Activated gamma-delta T cell (primary cell): ENCODE measurements at places on chromosomes 11 and 22.

GRCh38 chr11:111417766-111418435 lies 38.8 kb upstream of the POU2AF1 start:
- no peak for DNase-seq

GRCh38 chr22:41828516-41828915 lies 4.4 kb upstream of the SREBF2 start:
- DNase-seq: no peak

DNA sequence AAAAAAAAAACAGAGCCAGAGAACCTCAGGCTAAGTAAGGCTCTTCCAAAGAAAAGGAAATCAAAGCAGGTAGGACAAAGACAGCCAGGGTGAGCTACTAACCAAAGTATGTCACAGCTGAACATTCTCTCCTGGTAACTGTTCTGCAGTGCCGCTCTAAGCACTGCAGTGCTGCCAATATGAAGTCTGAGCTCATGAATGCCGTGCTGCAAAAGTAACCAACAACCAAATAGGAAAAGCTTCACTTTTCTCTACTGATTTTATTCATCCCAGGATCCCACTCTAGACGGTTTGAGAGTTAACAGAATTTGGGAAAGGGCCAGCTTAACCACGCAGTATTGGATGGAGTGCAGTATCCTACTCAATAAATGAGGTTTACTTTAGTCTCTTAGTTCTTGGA lies 3.5 kb downstream of the SIK3 start:
- DNase-seq: no peak

- DNase-seq: no peak
Observed at GRCh38 chr11:42195289-42196013, 736.0 kb upstream of the LRRC4C start.

DNA sequence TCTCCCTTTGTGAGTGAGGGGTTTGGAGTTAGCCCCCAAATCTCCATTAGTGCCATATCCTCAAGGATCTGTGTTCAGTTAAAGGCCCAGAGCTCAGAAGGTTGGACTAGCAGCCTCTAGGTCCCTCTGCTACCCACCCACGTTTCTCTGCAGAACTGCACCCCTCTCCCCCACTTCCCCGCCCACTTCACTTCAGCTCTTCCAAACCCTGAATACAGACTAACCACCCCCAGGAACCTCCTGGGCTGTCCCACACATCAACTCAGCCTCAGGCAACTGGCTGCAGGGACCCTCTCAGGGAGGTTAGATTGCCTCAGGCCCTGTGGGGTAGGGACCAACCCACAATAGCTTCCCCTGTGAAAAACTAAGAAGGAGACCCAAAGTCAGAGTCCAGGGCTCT lies 840 bp downstream of the VPREB3 start:
- no peak for DNase-seq

DNA sequence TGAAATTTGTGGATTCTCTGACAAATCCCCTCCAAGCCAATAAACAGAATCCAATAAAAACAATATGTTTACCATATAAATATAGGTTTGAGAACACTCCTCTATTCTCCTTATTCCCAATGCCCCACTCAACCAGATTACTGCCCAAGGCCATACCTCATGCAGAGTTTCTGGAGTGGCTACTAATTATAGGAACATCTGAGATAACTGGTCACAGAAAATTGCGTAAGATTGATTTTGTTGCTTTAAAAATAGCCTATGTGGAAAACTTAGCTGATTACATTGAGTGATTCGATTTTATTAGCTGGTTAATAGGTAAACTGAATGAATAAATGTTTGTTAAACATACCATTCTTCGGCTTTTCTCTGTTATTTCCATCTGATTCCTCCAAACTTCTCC lies 48.0 kb downstream of the ME3 start:
- no peak for DNase-seq

- DNase-seq: no peak
Observed at GRCh38 chr11:32758291-32758690, 36.2 kb downstream of the CCDC73 start.
